Stimulated activated CD4-positive, alpha-beta T cell treated with anti-CD3 and anti-CD28 coated beads, Interleukin-1b, Interleukin-23, amount 100 ng/mL, for 1 hour (primary cell): ENCODE measurements at places on chromosomes 13 and 19.

DNA sequence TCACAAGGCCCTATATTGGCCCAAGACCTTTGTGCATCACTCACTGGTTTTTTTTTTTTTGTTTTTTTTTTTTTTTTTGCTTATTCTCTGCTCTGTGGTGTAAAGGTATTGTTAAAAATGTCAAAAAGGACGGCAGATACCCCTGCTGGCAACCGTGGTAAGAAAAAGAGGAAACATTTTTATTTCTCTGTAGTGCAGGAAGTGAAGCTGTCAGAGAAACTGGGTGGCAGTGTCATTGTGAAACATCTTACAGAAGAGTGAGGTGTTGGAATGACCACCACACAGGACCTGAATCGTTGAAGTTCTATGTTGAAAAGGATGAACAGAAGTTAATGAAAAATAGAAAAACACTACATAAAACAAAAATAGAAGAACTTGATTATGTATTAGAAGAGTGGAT, 346.4 kb downstream of the FGF9 start:
- no peak for DNase-seq

GRCh38 chr19:56273563-56274117, 1.1 kb downstream of the EDDM13 start:
- no peak for DNase-seq

- no peak for DNase-seq
Observed at GRCh38 chr19:5641171-5641570, 18.3 kb downstream of the SAFB start.

DNA sequence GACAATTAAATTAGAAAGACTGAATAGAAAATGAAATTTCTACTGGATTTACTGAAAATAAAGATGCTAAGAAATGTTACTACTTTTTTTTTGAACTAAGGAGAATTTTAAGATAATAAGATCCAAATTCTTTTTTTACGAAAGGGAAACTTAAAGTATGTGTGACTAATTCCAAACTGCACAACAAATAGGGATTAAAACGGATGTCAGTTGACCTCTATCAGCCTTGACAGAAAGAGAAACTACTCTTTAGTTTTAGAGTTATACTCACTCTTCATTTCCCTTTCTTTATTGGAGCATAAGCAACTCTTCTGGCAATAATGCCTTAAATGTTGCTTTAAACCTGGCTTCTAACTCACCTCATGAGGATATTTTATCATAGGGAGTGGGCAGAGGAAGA, 273.8 kb downstream of the SLITRK6 start:
- no peak for DNase-seq

DNA sequence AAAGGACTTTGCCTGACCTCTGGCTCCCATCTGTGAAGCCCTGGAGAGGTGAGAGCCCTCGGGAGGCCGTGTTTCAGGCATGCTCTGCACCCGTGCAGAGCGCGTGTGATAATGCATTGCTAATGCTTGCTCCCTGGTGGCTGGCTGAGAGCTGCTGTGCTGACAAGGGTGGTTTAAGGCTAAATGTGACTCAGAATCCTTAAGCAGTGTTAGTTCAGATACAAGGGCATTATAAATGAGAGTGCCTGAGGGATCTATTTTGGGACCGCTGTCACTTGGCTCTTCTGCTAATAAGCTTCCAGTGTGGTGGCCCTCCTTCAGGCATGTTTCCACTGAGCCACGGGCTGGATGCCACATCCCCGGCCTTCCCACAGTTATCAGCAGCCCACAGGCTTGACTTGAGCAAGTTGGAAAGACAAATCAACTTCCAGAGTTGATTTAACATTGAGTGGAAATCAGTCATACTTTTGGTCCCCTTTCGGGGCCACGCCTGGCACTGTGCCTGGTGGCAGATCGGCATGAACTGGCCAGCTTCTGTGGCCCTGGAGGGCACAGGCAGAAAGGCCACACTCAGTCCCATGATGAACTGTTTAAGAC, 17.0 kb downstream of the ALOX5AP start:
- no peak for DNase-seq

- no peak for DNase-seq
Observed at GRCh38 chr19:19423322-19423721, 17.8 kb downstream of the GATAD2A start.
